ENCODE measurements at places on chromosomes 2 and 18. TPM values are rescaled to one million over a fixed set of nuclear protein-coding genes. Genes with fewer than 3 reads are reported as not detected.

GRCh38 chr2:105399207-105399861 lies 483 bp upstream of the FHL2 start:
- DNase-seq, result no peak

DNA sequence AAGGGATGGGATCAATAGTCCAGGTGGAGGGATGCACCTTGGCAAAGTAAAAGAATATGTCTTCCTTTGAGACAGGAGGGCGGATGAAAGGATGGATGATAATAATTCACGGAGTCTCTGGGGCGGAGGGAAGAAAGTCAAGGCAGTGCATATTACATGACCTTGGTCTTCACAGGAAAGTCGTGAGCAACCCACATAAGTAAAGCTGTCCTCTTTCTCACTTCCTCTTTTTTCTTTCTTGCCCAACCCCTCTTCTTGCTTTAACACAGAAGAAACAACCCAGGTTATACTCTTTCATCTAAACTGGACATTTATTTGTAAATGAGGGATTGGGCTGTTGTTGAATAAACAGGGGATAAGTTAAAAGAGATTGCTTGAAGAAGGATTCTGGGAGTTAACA lies 168.7 kb upstream of the SKOR2 start:
- no peak for DNase-seq

GRCh38 chr2:209671020-209671680 lies 100.5 kb upstream of the UNC80 start:
- no peak for DNase-seq

DNA sequence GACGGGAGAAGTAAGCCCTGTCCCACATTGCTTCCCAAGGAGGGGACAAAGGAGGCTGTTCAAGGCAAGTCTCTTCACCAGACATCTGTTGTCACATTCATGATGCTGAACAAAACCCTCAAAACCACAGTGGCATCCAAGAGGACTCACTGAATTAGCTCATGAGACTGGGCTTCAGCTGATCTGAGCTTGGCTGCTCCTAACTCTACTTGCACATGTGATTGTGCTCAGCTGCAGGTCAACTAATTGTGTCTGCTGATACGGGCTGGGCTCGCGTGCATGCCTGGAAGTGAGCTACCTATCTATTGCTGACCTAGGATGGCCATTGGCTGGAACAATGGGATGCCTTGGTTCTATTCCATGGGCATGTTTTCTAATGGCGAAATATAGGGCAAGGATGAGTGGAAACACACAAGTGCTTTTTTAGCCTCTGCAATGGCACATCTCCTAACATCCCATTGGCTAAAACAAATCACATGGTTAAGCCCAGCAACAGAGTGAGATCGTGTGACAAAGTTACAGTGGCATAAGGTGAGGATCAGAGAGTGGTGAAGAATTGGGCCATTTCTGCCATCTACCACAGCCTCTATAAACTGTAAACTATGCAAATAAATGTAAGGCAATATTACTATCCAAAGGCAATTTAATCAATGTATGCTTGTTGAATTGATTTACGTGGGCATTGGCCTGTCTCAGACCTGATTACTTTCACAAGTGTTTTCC lies 52.9 kb upstream of the CAPN13 start:
- no peak for DNase-seq

GRCh38 chr18:32018331-32019250 lies at the start of gene RNF125:
TSS of gene RNF125 (plus strand) at chr18:32018825. CDS start at chr18:32018864, 39 bp downstream.
- peak; percentile 25 for DNase-seq

DNA sequence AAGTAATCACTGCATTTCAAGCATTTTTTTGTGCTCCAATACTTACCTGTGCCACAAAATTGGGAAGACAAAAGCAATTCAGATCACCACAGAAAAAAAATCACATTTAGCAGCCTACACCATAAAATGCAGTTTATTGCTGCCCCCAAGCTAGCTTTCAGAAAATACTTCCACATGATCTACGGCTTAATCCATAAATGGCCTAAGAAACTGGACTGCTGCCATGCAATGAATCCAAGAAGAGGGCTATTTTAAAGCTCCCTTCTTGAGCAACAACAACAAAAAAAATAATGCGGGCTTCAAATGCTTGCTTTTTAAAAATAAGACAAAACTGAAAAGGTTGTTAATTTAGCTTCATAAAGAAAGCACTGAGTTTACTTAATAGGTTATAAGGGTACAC lies 272.3 kb downstream of the RAD51AP2 start:
- no peak for DNase-seq

GLI2 gene
- total RNA-seq, result 1.4 TPM

Measured in omental fat pad (tissue), 4 donors.